Amygdala (tissue), 56 donors: ENCODE measurements at places on chromosomes 1 and 21.

GRCh38 chr1:58076258-58076657 lies 470.3 kb downstream of the OMA1 start:
- DNase-seq = no peak

- DNase-seq = no peak
Measured at GRCh38 chr1:119544165-119544762, 37.3 kb downstream of the HSD3B1 start.

DNA sequence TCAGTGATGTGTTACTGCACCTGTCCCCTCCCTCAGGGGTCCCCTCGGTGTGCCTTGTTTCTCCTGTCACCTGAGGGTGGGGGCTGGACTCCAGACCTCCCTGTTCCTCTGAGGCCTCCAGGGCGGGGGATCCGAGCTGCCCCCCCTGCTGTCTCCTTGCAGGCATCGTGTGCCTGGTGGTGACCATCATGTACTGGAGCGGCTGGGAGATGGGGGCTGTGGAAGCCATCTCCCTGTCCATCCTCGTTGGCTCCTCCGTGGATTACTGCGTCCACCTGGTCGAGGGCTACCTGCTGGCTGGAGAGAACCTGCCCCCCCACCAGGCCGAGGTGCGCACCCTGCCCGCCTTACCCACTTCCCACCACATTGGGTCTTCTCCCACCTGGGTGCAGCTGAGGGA lies 56.4 kb downstream of the DISP3 start:
- no peak for DNase-seq

- no peak for DNase-seq
Measured at GRCh38 chr1:200262326-200262965, 147.4 kb downstream of the ZNF281 start.

- DNase-seq = no peak
Measured at GRCh38 chr1:239735111-239735510, 348.7 kb downstream of the CHRM3 start.

GRCh38 chr1:187411118-187411517 lies 582.4 kb downstream of the PLA2G4A start:
- DNase-seq = no peak

GRCh38 chr1:180249725-180250498 lies 19.8 kb downstream of the LHX4 start:
- no peak for DNase-seq

GRCh38 chr1:40798366-40799281 lies 15.0 kb downstream of the KCNQ4 start:
- no peak for DNase-seq

GRCh38 chr1:204986181-204986580 lies 56.8 kb upstream of the CNTN2 start:
- no peak for DNase-seq

DNA sequence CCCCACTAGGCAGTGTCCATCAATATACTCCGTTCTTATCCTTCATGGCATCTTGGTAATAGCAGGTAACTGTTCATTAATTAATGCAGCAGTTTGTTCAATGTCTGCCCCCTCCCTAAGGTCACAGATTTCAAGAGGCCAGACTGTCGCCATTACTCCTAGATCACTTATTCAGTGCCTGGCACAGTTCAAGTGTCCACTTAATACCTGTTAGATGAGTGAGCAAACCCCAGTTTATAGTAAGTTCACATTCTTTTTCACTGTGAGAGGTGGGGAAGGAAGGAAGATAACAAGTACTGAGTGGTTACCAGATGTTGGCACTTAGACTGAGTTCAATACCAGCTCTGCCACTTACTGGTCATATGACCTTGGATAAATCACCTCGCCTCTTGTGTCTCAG lies 36.4 kb downstream of the OPRD1 start:
- no peak for DNase-seq

GRCh38 chr21:34181431-34182039 lies 108.2 kb downstream of the MRPS6 start:
- no peak for DNase-seq

- no peak for DNase-seq
Measured at GRCh38 chr1:172679000-172679772, 20.3 kb downstream of the FASLG start.

GRCh38 chr1:52636721-52637695 lies 4.0 kb downstream of the SHISAL2A start:
- DNase-seq = no peak

DNA sequence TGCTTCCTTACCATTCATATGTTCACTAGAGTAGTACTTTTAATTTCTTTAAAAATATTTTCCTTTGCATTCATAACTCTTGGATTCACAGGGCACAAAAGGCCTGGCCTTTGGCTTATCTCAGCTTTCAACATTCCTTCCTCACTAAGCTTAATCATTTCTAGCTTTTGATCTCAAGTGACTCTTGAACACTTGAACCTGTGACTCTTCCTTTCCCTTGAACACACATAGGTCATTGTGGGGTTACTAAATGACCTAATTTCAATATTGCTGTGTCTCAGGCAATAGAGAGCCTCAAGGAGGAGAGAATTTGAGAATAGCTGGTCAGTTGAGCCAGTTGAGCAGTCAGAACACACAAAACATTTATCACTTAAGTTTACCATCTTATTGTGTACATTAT lies 49.9 kb downstream of the COL11A1 start:
- no peak for DNase-seq

- DNase-seq = no peak
Measured at GRCh38 chr1:34726861-34727260, 28.0 kb upstream of the GJB5 start.

GRCh38 chr1:202230061-202230938 lies 36.7 kb downstream of the LGR6 start:
- DNase-seq = no peak

- no peak for DNase-seq
Measured at GRCh38 chr1:245772325-245772724, 617.5 kb downstream of the KIF26B start.

DNA sequence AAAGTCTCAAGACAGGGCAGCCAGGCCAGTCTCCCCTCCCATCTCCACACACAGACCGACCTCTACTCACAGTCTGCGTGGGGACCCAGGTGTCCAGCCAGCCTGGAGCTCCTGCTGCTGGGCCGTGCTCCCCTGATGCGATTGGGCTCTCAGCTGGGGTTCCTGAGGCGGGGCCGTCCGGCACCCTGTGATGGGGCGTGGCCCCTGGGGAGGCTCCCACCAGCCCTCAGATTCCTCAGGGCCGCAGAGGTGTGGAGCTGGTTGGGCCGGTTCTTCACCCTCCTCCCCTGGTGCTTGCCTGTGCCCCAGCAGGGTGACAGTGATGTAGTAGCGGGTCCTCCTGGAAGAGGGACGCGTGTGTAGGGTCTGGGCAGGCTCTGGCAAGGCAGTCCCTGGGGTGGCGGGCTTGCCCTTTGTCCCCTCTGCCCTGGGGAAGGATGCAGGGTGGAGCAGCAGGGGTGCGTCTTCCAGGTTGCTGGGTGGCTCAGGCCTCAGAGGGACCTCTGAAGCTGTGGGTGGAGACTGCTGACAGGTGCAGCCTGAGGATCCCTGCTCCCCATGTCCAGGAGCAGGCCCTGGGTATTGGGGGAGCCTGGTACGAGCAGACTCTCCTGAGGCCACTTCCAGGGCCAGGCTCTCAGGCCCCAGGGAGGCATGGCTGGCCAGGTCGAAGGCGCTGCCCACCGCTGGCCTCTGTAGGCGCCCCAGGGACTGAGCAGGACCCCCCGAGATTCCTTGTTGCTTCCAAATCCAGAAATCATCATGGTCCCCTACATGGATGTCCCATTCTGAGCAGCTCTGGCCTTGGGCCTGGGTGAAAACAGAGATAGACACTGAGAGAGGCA lies at the start of gene CRYBG2:
TSS of gene CRYBG2 (minus strand) at position 155 of the 845 bp plus-strand sequence. CDS start 7,473 bp downstream, outside the sequence.
- no peak for DNase-seq

DNA sequence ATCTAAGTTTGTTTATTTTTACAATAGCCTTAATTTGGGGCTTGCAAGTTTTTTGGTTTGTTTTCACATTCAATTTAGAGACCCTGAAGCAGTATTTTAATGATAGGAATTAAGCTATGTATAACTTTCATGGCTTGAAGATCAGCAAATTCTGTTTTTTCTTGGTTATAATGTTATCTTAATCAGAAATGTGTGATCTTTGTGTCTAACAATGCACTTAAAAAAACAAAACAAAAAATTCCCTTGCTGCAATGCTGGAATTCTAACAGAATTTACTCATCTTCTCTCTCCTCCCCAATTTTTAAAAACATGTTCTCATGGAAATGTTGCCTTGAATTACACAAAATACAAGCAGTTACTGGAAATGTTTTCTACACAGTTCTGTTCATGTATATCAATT lies 113.1 kb downstream of the OLFML2B start:
- DNase-seq = no peak

DNA sequence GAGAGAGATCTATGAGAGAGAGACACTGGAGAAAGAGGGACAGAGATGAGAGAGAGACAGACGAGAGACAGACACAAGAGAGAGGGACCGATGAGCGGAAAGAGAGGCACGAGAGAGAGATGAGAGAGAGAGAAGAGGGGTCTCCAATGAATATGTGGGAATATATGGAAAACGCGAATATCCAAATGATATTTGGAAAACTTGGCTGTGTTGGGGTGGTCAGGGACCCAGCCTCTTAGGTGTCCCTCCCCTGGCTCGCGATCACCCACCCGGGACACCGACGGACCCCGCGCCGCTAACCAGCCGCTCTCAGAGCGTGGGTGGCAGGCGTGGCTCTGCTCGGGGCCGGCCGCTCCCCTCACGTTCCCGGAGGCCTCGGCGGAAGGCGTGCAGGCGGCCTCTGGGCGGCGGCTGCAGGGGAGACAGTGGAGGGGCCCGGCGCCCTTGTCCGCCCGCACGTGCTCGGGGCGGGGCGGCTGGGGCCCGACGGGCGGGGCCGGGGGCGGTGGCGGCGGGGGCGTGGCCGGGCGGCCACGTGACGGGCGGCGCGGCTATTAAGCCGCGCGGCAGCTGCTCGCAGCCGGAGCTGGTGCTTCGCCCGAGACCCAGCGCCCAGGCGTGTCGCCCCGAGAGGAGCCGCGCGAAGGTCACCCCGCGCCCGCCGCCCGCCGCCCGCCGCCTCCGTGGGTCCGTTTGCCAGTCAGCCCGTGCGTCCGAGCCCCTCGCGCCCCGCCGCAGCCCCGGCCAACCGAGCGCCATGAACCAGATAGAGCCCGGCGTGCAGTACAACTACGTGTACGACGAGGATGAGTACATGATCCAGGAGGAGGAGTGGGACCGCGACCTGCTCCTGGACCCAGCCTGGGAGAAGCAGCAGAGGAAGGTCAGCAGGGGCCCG lies at the start of gene ACTN2:
TSS of gene ACTN2 (plus strand) at position 583 of the 898 bp plus-strand sequence. CDS start at position 758, 175 bp downstream.
- DNase-seq = peak; percentile 8
